ENCODE measurements at places on chromosomes 2 and 18.
A peak's percentile ranks its signal among the peaks of the same experiment; 100 is the strongest.

GRCh38 chr2:165287094-165287778 is 48.0 kb downstream of the SCN2A start:
- H3K27me3 ChIP-seq = no peaks in the 10 kb centered on the region
- H3K27ac ChIP-seq = no peak overlapping the region

DNA sequence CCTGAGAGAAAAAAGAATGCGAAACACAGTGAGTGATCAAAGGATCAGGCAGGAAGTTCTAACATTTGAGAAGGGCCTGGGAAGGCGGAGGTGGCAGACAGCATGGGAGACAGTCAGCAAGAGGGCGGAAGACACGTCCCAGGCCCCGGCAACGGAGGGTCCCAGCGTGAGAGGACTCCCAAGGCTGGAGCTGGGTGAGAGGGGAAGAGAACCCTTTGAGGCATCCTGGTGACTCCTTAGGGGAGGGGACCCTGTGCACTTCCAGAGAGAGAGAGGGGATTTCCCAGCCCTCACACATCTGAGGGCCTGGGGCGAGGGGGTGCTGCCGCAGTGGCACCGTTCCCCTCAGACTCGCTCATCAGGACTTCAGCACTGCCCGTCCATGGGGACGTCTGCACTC is 133.4 kb downstream of the RTP5 start:
- H3K27ac ChIP-seq = no peak overlapping the region
- H3K4me1 ChIP-seq = peaks cover 14% of the 10 kb centered on the region
- peak overlapping the region; percentile 20 for H3K4me3 ChIP-seq
- no peaks in the 10 kb centered on the region for H3K36me3 ChIP-seq
- DNase-seq = no peak

GRCh38 chr2:53994818-53995808 is 24.3 kb upstream of the PSME4 start:
- H3K27ac ChIP-seq = peak overlapping the region; percentile 73
- peaks cover 43% of the 10 kb centered on the region for H3K4me1 ChIP-seq
- H3K4me3 ChIP-seq = peak overlapping the region; percentile 28
- no peaks in the 10 kb centered on the region for H3K27me3 ChIP-seq
- DNase-seq = peak; percentile 88

DNA sequence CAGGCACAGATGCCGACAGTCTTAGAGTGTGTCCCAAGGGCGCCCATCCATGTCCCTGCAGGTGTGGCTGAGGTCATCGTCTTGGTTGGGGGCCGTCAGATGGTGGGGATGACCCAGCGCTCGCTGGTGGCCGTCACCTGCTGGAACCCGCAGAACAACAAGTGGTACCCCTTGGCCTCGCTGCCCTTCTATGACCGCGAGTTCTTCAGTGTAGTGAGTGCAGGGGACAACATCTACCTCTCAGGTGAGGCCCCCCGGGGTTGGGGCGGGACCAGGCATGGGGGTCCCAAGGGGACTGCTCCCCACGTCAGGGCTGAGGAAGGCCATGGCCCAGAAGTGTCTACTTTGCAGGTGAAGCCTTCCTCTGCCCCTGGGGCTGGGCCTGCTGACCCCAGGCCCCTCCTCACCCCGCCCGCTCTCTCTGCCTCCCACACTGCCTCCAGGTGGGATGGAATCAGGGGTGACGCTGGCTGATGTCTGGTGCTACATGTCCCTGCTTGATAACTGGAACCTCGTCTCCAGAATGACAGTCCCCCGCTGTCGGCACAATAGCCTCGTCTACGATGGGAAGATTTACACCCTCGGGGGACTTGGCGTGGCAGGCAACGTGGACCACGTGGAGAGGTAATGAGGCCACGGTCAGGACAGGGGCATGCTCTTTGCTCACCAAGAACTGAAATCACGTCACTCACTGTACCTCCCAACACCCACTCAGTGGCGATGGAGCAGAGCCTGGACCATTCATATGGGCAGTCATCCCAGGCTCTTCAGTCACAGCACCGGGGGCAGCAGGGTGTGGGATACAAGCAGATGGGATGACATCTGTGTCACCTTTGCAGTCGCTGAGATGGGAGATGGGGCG is 230.8 kb downstream of the ATAD2B start:
- no peak overlapping the region for H3K27ac ChIP-seq
- no peak for DNase-seq
- no peaks in the 10 kb centered on the region for H3K36me3 ChIP-seq

DNA sequence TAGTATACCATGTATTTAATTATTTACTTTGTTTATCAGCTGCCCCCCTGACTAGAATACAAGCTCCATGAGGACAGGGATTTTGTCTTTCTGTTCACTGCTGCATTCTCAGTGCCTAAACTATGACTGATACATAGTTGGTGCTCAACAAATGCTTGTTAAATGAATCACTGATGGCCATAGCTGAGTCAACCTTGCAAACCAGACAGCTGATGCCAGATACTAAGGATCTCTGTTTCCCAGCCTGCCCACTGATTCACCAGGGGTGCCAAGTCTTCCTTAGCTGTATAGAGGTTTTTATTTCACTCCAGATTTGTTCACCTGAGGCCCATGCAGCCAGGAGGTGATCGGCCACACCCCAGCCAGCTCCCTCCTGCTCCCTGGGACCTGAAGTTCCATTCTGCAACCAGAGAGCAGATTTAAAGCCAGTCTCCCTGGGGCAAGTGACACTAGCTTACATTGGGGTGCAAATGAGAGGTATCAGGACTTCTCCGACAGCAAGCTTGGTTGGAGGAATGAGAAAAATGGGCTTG is 92.2 kb downstream of the C1QL2 start:
- no peaks in the 10 kb centered on the region for H3K4me1 ChIP-seq
- no peaks in the 10 kb centered on the region for H3K36me3 ChIP-seq
- no peak overlapping the region for H3K4me3 ChIP-seq
- H3K27ac ChIP-seq = no peak overlapping the region
- H3K27me3 ChIP-seq = no peaks in the 10 kb centered on the region

DNA sequence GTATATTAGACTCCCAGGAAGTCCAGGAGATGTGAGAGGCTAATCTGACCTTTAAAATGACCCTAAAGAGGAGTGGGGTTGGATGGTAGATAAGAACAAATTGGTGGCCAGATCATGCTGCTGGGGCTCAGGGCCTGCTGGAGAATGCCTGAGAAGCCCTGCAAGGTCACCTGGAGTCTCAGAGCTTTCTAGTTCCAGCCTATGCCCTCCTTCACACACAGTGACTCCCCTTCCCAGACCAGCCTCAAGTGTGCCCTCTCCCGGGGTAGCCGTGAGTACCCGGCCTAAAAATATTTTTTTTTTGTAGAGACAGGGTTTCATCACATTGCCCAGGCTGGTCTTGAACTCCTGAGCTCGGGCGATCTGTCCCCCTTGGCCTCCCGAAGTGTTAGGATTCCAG is 44.2 kb upstream of the FZD5 start:
- H3K27me3 ChIP-seq = no peaks in the 10 kb centered on the region
- no peak overlapping the region for H3K27ac ChIP-seq
- no peak for DNase-seq
- H3K4me1 ChIP-seq = no peaks in the 10 kb centered on the region

DNA sequence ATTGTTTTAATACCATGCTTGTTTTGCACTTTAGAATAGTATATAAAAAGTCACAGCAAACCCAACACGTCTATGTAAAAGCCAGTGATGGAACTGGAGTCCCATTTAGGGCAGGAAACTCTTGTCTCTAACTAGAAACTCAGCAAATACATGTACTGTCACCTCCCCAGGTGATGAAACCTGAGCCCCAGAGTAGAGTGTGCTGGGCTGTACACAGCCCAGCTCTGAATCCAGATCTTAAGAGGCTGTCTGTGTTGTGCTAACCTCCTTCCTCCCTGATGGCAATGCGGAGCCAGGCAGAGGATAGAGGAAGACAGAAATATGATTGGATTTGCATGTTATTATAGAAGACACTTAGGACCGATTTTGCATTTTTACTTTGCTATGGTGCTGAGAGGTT is 317.5 kb upstream of the TRIB2 start:
- DNase-seq = no peak
- H3K36me3 ChIP-seq = no peaks in the 10 kb centered on the region
- no peak overlapping the region for H3K4me3 ChIP-seq

GRCh38 chr18:8602557-8602956 is 6.7 kb upstream of the RAB12 start:
- no peaks in the 10 kb centered on the region for H3K36me3 ChIP-seq
- no peaks in the 10 kb centered on the region for H3K4me1 ChIP-seq
- H3K27me3 ChIP-seq = no peaks in the 10 kb centered on the region
- H3K27ac ChIP-seq = no peak overlapping the region
- no peak overlapping the region for H3K4me3 ChIP-seq

DNA sequence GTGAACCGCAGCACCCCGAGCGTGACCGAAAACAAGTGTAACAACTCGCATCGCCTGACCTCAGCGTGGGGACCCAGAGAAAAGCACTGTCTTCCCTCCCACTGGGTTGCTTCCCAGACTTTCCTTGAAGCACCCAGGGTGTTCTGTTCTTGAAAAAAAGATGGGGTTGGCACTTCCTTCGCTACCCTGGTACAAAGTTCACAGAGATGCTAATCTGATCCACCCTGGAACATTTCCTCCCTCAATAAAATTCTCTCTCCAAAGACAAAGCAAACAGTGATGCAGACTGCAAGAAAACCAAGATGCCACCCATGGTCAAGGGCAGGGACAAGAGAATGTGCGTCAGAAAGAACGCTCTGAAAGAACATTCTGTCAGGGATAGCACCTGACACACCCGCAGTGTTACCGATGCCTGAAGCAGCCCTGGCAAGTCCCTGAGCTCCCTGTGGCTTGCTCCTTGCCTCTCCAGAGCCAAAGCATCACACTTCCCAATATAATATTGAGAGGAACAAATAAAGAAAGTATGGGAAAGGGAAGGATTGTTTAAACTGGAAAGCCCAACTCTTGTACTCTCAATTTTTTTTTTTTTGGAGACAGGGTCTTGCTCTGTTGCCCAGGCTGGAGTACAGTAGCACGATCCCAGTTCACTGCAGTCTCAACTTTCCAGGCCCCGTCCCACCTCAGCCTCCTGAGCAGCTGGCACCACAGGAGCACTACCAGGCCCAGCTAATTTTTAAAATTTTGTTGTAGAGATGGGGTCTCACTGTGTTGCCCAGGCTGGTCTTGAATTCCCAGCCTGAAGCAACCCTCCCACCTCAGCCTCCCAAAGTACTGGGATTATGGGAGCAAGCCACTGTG is 70.7 kb downstream of the TBC1D8 start:
- H3K4me3 ChIP-seq = no peak overlapping the region
- no peak for DNase-seq

DNA sequence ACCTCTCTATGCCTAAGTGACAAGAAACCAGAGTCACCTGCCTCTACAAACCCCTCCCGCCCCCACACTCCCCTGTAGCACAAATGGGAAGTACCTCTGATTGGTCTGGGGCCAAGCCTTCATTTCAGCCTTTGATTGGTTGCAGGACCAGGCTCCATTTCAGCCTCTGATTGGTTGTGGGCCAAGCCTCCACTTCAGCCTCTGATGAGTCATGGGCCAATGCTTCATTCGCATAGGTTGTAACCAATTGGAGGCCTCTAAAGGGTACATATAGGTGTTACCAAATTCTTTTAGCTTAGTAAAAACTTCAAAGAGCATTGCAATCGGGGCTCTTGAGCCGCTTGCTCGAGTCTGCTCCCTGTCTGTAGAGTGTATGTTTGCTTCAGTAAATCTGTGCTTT is 25.0 kb downstream of the CCDC102B start:
- no peaks in the 10 kb centered on the region for H3K27me3 ChIP-seq
- H3K27ac ChIP-seq = no peak overlapping the region
- H3K4me1 ChIP-seq = no peaks in the 10 kb centered on the region
- no peak overlapping the region for H3K4me3 ChIP-seq

DNA sequence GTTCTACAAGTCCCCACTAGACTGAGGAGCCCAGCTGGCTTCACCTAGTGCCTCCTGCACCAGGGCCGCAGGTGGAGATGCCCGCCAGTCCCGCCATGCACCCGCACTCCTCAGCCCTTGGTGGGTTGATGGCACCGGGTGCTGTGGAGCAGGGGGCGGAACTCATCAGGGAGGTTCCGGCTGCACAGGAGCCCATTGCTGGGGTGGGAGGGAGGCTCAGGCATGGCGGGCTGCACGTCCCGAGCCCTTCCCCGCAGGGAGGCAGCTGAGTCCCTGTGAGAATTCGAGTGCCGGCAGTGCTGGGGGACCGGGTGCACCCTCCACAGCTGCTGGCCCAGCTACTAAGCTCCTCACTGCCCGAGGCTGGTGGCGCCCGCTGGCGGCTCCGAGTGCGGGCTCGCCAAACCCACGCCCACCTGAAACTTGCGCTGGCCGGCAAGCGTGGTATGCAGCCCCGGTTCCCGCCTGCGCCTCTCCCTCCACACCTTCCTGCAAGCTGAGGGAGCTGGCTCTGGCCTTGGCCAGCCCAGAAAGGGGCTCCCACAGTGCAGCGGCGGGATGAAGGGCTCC is 252.7 kb upstream of the TCF4 start:
- no peak overlapping the region for H3K27ac ChIP-seq
- no peaks in the 10 kb centered on the region for H3K4me1 ChIP-seq
- no peaks in the 10 kb centered on the region for H3K27me3 ChIP-seq
- no peak for DNase-seq

- no peaks in the 10 kb centered on the region for H3K4me1 ChIP-seq
- H3K4me3 ChIP-seq = no peak overlapping the region
- DNase-seq = no peak
- H3K27ac ChIP-seq = no peak overlapping the region
These were observed 91.6 kb downstream of the DNER start for GRCh38 chr2:229622495-229623355.

GRCh38 chr2:239283961-239284795 is 116.6 kb downstream of the HDAC4 start:
- H3K4me1 ChIP-seq = peaks cover 52% of the 10 kb centered on the region
- no peaks in the 10 kb centered on the region for H3K36me3 ChIP-seq
- no peak overlapping the region for H3K4me3 ChIP-seq
- H3K27me3 ChIP-seq = no peaks in the 10 kb centered on the region

GRCh38 chr2:158578703-158579330 is 122.1 kb downstream of the PKP4 start:
- H3K4me1 ChIP-seq = no peaks in the 10 kb centered on the region
- no peak overlapping the region for H3K27ac ChIP-seq
- H3K4me3 ChIP-seq = no peak overlapping the region
- no peak for DNase-seq
- peaks cover 2% of the 10 kb centered on the region for H3K36me3 ChIP-seq

DNA sequence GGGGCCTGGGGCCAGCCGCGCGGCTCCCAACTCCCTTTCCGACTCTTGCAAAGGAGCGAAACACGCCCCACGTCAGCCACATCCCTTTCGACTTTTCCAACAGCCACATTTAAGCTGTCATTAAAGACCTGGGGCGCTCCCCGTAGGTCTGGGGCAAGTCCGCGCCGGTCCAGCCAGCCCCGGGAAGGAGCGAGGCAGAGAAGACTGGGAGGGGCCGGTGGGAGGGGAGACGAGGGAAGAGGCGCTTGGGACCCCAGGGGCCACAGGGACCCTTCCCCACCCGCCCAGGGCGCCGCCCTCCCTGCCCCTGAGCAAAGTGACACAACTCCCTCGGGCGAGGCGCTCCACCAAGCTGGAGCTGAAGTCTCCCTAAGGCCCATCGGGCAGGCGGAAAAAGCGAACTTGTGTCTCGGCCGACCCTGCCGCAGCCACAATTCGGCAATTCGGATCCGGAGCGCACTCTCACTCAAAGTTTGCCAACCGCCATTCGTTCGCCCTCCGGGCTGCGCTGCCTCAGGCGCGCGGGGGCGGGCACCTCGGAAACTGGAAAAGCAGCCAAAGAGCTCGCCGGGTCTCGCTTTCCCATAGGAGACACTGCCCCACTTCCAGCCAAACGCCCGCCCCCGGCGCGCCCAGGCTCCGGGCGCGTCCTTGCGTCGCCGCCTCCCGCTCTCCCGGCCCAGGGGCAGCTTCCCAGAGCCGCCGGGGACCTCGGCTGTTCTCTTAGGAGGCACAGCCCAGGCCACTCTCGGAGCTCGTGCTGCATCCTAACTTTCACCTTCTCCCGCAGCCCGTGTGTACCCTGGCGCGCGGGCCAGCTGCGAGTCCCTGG is 1.1 kb upstream of the KCTD1 start:
- H3K36me3 ChIP-seq = no peaks in the 10 kb centered on the region
- peaks cover 47% of the 10 kb centered on the region for H3K4me1 ChIP-seq
- peaks cover 52% of the 10 kb centered on the region for H3K27me3 ChIP-seq
- no peak overlapping the region for H3K27ac ChIP-seq
- no peak for DNase-seq
